ENCODE measurements at places on chromosomes 12 and 14. TPM values are rescaled to one million over a fixed set of nuclear protein-coding genes. Genes with fewer than 3 reads are reported as not detected.

OGFOD2 gene
- total RNA-seq, result 11.9 TPM

BCL11B gene
- total RNA-seq, result not detected

SYNE2 gene
- 15.8 TPM for total RNA-seq

MIPOL1 gene
- 14.7 TPM for total RNA-seq

MMP17 gene
- 8.6 TPM for total RNA-seq

ATP2A2 gene
- 221 TPM for total RNA-seq

GNS gene
- 166 TPM for total RNA-seq

NOXRED1 gene
- total RNA-seq, result under 0.01 TPM

CMKLR1 gene
- 1.7 TPM for total RNA-seq

PMCH gene
- not detected for total RNA-seq

IFI27 gene
- 51.4 TPM for total RNA-seq

ERG28 gene
- total RNA-seq, result 10.0 TPM

EGLN3 gene
- total RNA-seq, result 0.64 TPM

ADAMTS20 gene
- total RNA-seq, result under 0.01 TPM

MANSC4 gene
- total RNA-seq, result not detected

SMIM41 gene
- total RNA-seq, result 0.43 TPM

AKAP5 gene
- 3.0 TPM for total RNA-seq

ART4 gene
- under 0.01 TPM for total RNA-seq

ANO2 gene
- 0.43 TPM for total RNA-seq

CDCA3 gene
- total RNA-seq, result 18.4 TPM

PPM1H gene
- 2.3 TPM for total RNA-seq

KRT81 gene
- not detected for total RNA-seq

SMAGP gene
- total RNA-seq, result 8.4 TPM

AQP6 gene
- not detected for total RNA-seq

PACS2 gene
- total RNA-seq, result 35.0 TPM

ANKRD33 gene
- total RNA-seq, result not detected

FGF6 gene
- total RNA-seq, result not detected

SLC2A14 gene
- total RNA-seq, result 0.32 TPM

RNF212B gene
- total RNA-seq, result not detected

KLRC1 gene
- total RNA-seq, result not detected

C1QL4 gene
- total RNA-seq, result not detected

SLCO1B1 gene
- not detected for total RNA-seq

FLVCR2 gene
- total RNA-seq, result 0.43 TPM

TPPP2 gene
- total RNA-seq, result not detected

SUPT16H gene
- 87.7 TPM for total RNA-seq

CISTR gene
- not detected for total RNA-seq

CD4 gene
- 1.9 TPM for total RNA-seq

SLC16A7 gene
- 31.2 TPM for total RNA-seq

KRT6C gene
- not detected for total RNA-seq

DERA gene
- 46.2 TPM for total RNA-seq

OSBPL8 gene
- 148 TPM for total RNA-seq

POU6F1 gene
- total RNA-seq, result 4.5 TPM

SOAT2 gene
- total RNA-seq, result not detected

IL31 gene
- not detected for total RNA-seq

PEX5 gene
- total RNA-seq, result 25.9 TPM

CLEC1B gene
- total RNA-seq, result not detected

AICDA gene
- total RNA-seq, result not detected

B4GALNT1 gene
- total RNA-seq, result 5.2 TPM

TRHDE gene
- total RNA-seq, result 20.9 TPM

FAM90A1 gene
- not detected for total RNA-seq

SAV1 gene
- 53.5 TPM for total RNA-seq

TNFAIP2 gene
- 122 TPM for total RNA-seq

TAS2R43 gene
- 4.5 TPM for total RNA-seq

SERPINA6 gene
- not detected for total RNA-seq

GPR33 gene
- total RNA-seq, result not detected

DNAI7 gene
- total RNA-seq, result not detected

Data from fibroblast of villous mesenchyme (primary cell).